Nucleus accumbens (tissue), 56 donors: ENCODE measurements at places on chromosomes 4 and X.

GRCh38 chr4:80312124-80312523 is 23.4 kb upstream of the CFAP299 start:
- no peak for DNase-seq

- DNase-seq = no peak
Measured at GRCh38 chr4:152352215-152352614, 183.7 kb downstream of the FBXW7 start.

DNA sequence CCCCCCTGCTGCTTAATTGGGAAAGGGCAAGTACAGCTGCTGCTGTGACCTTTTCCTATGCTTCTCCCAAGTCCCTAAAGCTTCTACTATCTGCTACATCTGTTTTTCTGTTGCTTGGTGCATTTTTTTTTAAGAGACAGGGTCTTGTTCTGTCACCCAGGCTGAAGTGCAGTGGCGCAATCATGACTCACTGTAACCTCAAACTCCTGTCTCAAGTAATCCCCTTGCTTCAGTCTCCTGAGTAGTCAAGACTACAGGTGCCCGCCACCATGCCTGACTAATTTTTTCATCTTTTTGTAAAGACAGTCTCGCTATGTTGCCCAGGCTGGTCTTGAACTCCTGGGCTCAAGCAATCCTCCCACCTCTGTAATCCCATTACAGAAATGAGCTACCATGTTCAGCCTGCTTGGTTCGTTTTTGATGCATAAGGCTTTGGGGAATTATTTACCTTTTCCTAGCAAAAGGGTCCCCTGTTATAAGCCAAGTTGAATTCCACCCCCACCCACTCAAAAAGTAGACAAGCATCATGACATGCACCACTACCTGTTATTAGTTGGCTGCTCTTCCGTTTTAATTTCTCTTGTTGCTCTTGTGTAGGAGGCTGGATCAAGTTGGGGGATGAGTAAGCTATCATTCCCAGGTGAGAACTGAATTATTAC is 39.6 kb downstream of the DGKK start:
- no peak for DNase-seq

- no peak for DNase-seq
Measured at GRCh38 chrX:71183341-71183740, 38.7 kb downstream of the NLGN3 start.

- no peak for DNase-seq
Measured at GRCh38 chr4:108209489-108209888, 40.8 kb upstream of the LEF1 start.

- DNase-seq = no peak
Measured at GRCh38 chr4:82983444-82983843, 27.2 kb downstream of the LIN54 start.

- DNase-seq = no peak
Measured at GRCh38 chr4:70425306-70425705, 27.6 kb downstream of the OPRPN start.

- no peak for DNase-seq
Measured at GRCh38 chrX:55754861-55755294, 37.3 kb downstream of the RRAGB start.

GRCh38 chr4:7121174-7121573 is 53.3 kb upstream of the GRPEL1 start:
- no peak for DNase-seq

GRCh38 chrX:119132961-119133360 is 5.3 kb upstream of the KIAA1210 start:
- DNase-seq = no peak

GRCh38 chrX:151570561-151570960 is 7.1 kb downstream of the PASD1 start:
- DNase-seq = no peak

DNA sequence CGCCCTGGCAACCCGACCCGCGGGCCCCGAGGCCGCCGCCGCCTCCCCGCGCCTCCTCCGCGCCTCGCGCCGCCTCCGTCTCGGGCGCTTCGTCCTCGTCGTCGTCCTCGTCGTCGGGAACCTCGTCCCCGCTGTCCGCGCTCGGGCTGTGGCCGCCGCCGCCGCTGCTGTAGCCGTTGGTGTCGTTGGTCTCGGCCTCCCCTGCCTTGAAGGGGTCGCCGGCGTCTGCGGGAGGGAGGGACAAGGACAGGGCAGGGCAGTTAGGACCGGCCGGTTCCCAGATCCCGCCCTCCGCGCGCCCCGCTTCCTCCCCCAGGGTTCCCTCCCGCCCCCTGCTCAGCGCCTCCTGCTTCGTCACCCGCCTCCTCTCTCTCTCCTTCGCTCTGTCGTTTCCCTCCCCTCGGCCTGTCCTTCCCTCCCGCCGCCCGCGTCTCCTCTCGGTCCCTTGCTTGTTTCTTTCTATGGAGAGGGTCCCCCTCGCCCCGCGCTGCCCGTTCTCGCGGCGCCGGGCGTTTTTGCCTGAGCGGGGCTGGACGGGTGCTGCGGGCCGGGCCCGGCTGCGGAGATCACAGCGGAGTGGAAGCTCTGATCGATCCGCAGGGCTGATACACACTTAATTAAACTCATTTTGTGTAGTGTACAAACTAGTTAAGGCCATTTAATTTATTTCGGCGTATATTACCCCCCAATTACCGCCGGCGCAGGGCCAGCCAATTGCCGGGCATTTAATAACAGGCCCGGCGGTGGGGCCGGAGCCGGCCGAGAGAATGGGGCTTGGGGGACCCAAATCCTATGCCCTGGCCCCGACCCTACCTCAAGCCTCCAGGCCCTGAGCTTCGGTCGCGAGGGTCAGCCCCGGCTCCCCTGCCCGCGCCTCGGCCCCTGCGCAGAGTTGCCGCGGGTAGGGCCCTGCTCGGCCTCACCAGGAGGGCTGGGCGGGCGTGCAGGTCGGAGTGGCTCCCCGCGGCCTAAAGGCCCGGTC is 2.4 kb downstream of the NKX1-1 start:
- no peak for DNase-seq

DNA sequence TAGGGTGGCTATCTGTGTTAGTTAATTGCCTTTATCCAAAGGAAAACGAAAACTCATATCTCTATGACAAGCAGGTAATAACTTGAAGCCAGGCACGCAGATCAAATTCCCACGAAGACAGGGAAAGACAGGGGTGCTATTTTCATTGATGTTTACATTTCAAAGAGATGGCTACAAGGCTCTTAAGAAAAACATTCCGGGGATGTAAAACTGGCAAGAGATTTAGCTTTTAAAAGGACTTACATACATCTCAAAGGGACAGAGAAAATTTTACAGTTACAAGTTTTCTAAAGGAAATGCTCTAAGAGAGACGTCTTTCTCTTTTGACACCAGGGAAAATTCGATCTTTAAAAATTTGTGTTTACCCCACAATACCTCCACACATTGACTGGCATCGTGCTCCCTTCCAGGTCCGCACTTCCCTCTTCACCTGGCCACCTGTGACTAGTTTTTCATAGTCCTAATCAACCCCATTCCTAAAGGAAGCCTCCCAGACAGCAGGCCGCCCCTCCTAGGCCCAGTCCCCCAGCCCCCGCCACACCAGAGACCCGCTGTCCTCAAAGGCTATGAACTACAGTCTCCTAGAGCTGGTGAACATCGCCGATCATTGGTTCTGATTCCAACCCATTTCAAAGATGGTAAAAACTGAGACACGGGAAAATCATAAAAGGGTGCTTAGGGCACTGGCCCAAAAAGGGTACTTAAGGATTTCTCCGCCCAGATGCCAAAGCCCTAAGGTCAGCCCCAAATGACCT is 649 bp upstream of the ARAF start:
- DNase-seq = no peak

DNA sequence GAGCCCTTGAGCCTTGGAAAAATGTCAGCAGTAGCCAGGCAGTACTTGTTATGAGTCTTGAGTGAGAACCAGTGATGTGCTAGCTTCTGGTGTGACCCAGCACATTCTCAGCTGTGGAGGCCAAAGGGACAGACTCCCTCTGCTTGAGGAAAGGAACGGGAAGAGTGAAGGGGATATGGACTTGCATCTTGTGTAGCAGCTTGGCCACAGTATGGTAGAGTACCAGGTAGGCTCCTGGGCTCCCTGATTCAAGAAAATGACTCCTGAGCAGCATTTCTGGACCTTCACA is 1601.9 kb upstream of the ADGRL3 start:
- DNase-seq = no peak

DNA sequence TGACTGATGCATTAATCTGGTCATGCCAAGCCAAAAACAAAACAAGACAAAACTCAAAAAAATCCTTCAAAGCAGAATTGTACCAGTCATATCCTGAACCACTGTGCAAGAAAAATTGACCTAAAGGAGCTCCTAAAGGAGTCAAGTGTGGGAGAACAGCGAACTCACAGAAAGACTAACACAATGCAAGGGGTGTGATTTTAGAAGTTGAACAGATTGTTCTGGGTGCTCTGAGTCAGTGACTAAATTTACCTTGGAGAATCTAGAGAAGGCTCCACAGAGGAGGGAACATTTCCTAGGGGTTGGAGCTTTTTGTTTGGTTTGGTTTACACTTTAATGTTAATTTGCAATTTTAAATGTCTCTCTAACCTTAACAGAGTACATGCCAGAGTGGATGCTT is 48.9 kb upstream of the PHF8 start:
- DNase-seq = no peak

GRCh38 chr4:10762561-10762960 is 78.0 kb upstream of the CLNK start:
- no peak for DNase-seq

DNA sequence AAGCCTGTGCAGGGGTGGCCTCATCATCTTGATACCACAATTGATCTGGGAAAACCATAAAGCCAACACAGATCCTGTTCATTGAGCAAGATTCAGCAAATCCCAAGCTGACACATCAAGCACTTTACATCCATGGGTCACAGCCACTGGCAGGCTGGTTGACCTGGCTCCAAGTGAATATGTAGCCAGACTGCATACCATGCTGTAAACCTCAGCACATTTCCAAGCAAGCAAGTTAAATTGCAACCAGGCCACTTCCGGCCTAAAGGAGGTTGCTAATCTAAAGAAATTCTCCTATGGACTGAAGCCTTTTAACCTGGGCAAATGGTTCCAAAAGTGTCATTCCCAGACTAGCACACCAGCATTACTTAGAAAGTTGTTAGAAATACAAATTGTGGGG is 54.4 kb upstream of the USP26 start:
- no peak for DNase-seq

DNA sequence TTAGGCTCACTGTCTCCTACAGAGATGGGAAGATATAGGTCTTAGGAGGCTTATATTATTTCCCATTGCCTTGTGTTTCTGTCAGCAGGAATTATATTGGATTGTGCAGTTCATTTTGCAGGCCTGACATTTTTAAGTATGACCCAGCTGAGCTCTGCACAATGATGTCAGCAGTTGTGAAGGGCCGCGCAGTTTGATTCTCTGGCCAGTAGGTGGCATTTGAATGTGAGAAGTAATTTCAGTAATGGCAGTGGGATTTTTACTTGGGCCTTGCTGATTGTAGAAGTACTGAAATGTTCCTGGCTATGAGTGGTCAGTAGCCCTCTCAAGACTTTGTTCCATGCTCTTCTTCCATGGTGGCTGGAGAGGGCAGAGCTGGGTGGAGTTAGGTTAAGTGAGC is 247.2 kb upstream of the MTMR8 start:
- no peak for DNase-seq

- no peak for DNase-seq
Measured at GRCh38 chr4:73703320-73703719, 37.0 kb upstream of the CXCL8 start.

GRCh38 chr4:105765690-105766407 is 57.3 kb downstream of the GSTCD start:
- DNase-seq = no peak

DNA sequence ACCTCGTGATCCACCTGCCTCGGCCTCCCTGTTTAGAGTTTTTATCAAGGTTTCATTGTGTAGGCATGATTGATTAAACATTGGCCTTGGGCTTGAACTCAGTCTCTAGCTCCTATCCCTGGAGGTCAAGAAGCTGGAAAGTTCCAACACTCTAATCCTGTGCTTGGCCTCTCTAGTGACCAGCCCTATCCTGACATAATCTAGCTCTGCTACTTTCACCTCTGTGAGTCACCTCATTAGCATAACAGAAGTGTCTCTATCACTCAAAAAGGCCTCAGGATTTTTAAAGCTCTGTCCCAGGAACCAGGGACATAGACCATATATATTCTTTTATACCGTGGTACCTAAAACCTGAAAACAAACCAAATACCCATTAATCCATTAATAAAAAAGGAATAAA is 377.5 kb downstream of the CENPC start:
- no peak for DNase-seq

GRCh38 chrX:132956421-132957210 is 1.8 kb downstream of the HS6ST2 start:
- no peak for DNase-seq

DNA sequence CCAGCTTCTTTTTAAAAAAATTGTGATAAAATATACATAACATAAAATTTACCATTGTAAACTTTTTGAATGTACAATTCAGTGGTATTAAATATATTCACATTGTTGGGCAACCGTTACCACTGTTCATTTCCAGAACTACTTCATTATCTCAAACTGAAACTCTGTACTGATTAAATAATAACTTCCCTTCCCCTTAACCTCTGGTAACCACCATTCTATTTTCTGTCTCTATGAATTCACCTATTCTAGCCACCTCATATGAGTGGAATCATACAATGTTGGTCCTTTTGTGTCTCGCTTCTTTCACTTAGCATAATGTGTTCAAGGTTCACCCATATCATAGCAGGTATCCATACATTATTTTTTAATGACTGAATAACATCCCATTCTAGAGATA is 8.3 kb downstream of the GPR50 start:
- DNase-seq = no peak

DNA sequence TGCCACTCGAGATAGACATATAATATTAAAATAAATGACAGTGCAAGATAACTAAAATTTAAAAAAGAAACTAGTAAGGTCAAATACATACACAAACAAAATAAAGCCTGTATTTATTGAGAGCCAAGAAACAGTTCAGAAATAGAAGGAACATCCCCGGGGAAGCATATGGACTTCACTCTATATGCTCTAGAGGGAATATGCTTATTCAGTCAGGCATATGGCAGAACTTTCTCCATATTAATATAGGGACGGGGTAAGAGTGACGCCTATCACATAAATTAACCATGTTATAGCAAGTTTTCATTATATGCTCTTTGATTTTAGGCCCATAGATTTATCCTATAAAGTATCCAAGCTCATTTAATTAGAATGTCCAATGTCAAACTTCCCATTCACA is 56.7 kb upstream of the EFHC2 start:
- DNase-seq = no peak

DNA sequence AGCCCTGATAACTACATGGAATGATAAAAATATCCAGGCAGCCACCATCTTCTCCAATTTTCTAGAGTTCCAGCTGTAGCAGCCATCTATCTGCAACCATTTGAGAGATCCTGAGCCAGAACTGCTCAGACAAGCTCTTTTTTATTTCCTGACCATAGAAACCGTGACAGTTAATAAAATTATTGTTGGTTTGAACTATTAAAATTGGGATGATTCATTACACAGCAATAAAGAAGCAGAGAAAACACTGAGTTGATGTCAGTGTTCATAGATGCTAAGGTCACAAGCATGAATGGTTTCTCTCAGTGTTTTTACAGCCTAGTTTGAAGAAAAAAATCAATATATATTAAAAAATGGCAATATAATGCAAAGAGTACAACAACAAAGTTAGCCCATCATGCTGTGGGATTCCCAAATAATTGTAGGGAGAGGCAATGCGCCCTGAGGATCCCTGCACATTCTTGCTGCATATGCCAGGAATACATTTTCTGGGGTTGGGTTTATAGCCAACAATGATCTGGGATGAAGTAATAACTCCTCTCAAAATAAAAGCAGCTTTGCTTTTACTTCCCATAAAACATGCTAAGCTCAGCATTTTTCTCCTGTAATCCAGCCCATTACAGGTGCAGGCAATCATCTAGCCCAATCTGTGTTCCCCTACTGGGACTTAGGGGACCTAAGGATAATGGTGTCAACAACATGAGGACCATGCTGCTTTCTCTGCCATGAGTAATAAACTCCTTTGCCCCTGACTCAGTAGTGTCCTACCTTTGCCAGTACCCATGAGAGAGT is 84.0 kb downstream of the PABPC4L start:
- no peak for DNase-seq
